Naive thymus-derived CD4-positive, alpha-beta T cell (primary cell): ENCODE measurements at places on chromosomes 1 and 21.
A peak's percentile ranks its signal among the peaks of the same experiment; 100 is the strongest.

DNA sequence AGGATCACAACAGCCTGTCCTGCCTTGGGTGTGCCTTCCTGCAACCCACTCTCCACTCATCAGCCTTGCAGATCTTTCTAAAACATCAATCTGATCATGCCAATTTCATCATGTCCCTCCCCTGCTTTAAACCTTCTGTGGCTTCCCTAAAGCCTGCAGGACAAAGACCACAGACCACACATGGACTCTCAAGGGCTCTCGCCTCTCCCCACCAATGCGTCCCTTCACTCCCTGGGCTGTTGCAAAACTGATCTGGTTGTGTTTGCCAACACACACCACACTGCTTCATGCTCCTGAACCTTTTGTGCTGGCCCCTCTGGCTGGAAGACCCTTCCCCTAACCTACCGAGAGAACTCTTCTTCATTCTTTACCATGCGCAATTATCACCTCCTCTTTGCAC, 72.4 kb downstream of the ITPKB start:
- DNase-seq = no peak

- DNase-seq = peak; percentile 3
These were observed 55.4 kb downstream of the EPRS1 start for GRCh38 chr1:219990782-219991510.

DNA sequence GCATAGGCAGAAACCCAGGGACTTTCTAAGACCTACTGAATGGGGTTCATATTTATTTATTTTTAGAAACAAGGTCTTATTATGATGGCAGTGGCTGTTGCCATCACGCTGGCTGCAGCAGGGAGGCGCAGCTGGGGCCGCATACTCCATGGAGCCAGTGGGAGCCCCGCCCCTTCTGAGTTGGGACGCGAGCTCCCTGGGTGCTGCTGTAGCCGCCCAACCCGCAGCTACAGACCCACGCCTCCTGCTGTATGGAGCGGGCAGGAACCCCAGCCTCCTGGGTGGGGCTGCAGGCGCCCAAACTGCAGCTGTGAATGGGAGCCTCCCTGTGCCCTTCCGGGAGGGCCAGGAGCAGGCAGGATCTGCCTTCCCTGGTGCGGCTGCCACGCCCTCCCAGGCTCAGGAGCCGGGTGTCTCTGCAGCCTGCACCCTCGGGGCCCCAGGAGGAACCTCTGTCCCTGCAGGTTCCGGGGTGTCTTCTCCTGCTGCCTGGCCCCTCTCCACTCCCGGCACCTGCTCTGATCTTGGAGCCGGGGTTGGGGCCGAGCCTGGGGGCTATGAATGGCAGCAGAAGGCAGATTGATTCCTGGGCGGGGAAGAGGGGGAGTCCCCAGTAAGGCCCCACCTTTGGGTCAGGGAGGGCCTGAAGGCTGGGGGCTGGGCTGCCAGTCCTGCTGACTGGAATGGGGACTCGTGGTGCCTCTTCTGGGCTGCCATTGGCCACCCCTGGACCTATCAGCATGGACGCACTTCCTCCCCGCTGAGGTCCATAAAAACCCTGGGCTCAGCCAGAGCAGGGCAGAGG, 66.5 kb upstream of the LRRN2 start:
- no peak for DNase-seq

GRCh38 chr1:3473381-3473844, 18.9 kb downstream of the ARHGEF16 start:
- no peak for DNase-seq

- DNase-seq = no peak
These were observed 328.9 kb downstream of the PTBP2 start for GRCh38 chr1:97050506-97050905.

- DNase-seq = no peak
These were observed 1211.6 kb upstream of the ADGRL4 start for GRCh38 chr1:80218112-80218511.

GRCh38 chr1:210850556-210850955, 283.4 kb downstream of the KCNH1 start:
- no peak for DNase-seq

DNA sequence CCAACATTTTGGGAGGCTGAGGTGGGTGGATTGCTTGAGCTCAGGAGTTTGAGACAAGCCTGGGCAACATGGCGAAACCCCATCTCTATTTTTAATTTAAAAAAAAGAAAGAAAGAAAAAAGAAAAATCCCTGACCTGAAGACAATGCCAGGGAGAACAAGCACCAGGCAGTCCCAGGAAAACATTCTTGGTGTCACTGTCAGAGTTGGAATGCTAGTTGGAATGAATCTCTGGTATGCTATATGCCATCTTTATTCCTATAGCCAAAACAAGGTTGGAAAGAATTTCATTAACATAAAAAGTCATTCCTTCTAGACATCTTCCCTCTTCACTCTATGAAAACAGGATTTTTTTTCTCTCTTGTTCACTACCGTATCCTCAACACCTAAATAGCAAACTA, 2.8 kb downstream of the DNAJC8 start:
- no peak for DNase-seq

DNA sequence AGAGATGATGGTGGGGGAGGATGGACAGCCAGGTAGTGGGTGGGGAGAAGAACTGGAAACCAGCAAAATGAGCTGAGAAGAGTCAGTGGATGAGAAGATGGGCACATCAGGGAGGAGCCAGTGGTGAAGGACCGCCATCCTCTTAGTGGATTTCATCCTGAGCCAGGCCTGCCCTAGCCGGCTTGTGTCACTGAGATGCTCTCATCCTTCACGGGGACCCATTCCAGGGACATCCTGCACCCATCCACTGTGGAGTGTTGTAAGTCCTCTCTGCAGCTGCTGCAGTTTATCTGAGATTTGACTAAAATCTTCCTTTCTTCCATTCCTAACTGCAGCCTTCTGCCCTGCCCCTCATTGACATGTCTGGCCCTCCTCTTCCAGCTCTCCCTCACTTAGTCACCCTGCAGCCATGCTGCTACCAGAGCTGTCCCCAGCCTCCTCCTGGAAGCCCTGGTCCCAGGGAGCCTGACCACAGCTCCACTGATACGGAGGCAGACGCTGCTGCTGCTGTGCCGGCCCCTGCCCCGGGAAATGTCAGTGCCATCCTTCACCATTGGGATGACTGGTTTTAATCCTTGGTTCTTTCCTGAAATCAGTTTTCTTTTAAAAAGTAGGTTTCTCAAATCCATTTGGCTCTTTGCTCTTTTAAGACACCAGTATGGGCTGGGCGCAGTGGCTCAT, 33.2 kb downstream of the STUM start:
- no peak for DNase-seq

DNA sequence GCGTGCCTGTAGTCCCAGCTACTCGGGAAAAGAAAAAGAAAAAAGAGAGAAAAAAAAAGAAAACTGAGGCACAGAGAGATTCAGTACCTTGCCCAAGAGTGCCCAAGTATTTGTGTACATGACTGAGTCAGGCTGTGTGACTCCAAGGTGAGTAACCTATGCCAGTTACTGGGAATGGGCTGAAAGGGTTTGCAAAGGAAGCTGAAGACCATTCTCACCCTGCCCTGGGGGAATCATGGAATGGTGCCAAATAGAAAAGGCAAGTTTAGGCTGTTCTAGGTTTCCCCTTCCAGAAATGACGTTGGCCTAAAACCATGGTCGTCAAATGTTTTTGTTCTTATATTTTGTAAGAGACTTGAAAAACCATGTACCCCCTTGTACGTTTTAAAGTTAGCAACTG, 37.9 kb upstream of the LRIG2 start:
- no peak for DNase-seq

DNA sequence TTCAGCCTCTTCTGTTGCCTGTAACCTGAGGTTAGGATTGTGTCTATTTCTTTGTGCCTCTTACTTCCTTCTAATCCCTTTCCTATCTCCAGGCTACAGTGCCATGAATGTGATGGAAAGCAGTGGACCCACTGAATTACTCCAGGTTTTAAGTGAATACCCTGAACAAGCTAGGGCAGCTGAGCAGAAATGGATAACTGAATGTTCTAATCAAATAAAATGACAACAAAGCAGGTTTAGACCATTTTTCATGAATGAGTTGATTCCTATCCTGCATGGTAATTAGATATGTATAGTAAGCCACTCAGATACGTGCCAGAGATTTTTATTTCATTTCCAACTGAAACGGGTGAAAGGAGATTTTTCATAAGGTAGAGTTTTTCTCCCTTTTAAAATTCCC, 127.5 kb upstream of the ZP4 start:
- DNase-seq = no peak

DNA sequence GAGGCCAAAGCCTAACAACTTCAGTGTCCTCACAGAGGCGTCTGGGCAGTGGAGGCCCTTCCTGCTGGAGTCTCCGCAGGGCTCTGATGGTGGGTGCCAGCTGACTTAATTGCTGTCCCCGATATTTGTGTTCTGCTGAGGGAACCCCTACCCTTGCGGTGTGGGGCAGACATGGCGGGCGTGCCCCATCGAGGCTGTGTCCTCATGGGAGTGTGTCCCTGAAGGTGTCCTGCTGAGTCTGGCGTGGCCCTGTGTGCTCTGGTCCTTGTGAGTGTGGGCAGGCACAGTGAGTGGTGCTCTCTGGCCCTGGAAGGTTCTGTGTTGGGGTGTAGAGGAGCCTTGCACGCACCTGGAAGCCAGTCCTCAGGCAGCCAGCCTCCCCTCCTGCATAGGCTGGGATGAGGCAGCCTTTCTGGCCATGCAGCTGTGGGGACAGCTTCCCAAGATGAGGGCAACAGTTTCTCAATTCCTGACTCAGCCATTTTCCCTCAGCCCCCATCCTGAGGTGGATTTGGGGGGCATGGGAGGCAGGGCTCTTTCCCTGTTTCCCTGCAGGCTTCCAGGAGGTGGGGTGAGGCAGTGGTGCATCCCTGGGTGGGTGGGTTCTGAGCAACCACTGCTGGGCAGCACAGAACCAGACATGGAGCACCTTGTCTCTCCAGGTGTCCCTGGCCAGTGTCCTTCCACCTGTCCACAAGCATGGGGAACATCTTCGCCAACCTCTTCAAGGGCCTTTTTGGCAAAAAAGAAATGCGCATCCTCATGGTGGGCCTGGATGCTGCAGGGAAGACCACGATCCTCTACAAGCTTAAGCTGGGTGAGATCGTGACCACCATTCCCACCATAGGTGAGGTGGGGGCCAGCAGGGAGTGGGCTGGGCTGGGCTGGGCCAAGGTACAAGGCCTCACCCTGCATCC, 6.5 kb downstream of the C1orf35 start:
- no peak for DNase-seq

- DNase-seq = no peak
These were observed at the start of gene HDGF for GRCh38 chr1:156751451-156751756. TSS of gene HDGF (minus strand) at chr1:156751675. CDS start at chr1:156751429, 246 bp downstream.

DNA sequence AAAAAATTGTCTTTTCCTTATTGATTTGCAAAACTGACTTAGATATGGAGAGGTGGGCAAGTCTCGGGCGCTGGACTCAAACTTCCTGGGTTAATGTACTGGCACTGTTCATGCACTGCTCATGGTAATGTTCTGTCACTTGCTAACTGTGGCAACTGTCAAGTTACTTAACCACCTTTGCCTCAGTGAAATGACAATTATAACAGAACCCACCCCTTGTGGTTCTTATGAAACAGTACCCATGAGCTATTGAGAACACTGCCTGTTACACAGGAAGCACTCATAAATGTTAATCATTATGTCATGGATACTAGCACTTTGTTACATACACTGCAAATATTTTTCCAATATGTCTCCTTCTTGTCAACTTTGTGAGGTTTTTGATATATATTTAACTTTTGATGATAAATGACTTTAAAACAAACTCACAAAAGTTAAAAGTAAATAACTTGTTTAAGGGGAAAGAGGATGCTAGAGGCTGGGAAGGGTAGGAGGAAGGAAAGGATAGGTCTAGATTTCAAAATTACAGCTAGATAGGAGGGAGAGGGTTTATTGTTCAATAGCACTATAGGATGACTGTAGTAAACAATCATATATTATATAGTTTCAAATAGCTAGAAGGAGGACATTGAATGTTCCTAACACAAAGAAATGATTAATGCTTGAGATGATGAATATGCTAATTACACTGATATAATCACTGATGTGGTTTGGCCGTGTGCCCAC, 342.5 kb downstream of the ADGRL2 start:
- no peak for DNase-seq
